ENCODE measurements at places on chromosomes 6 and 20.

DNA sequence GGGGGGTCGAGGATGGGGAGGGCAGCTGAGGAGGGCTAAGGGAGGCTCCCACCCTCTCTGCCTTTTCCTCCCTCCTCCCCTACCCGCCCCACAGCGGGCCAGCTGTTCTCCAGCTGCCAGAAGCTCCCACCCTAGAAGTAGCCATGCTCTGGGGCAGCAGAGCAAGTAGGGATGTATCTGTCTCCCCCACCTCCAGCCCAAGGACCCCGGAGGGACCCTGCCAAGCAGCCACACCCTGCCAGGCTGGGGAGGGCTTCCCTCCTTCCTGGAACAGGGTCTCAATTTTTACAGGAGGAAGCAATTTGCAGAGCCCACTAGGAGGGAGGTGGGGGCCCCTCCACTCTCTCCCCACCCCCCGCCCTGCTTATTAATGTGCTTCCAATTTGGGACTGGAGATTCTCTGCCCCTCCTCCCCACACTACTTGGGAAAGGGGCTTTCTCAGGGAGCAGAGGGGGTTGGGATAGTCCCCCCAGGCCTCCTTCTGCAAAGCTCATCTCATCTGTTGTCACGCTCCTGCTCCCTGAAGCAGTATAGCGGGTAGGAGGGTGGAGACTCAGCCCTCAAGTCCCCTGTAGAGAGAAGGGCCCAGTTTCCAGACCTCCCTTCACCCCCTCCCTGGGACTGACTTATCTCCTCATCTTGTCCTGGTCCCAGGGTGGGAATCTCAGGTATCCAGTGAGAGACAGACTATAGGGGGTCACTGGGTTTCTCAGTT is 4.5 kb downstream of the TEAD3 start:
- DNase-seq, result no peak

DNA sequence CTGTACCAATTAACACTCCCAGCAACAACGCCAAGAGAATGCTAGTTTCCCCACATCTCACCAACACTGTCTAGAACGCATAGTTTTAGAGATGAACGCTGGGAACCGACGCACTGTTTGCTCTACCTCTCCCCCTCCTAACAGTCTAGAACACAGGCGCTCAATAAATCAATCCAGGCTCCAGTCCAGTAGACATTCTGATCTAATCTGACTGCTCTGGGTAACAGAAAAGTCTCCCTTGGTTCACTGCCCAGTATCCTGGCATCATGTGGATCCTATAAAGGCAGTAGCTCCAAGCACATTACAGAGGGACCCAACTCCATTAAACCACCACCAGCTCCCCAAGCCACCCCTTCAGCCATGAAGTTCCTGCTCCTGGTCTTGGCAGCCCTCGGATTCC is at the start of gene DEFB132:
TSS of gene DEFB132 (plus strand) at position 306 of the 400 bp plus-strand sequence. CDS start at position 361, 55 bp downstream.
- DNase-seq, result no peak

DNA sequence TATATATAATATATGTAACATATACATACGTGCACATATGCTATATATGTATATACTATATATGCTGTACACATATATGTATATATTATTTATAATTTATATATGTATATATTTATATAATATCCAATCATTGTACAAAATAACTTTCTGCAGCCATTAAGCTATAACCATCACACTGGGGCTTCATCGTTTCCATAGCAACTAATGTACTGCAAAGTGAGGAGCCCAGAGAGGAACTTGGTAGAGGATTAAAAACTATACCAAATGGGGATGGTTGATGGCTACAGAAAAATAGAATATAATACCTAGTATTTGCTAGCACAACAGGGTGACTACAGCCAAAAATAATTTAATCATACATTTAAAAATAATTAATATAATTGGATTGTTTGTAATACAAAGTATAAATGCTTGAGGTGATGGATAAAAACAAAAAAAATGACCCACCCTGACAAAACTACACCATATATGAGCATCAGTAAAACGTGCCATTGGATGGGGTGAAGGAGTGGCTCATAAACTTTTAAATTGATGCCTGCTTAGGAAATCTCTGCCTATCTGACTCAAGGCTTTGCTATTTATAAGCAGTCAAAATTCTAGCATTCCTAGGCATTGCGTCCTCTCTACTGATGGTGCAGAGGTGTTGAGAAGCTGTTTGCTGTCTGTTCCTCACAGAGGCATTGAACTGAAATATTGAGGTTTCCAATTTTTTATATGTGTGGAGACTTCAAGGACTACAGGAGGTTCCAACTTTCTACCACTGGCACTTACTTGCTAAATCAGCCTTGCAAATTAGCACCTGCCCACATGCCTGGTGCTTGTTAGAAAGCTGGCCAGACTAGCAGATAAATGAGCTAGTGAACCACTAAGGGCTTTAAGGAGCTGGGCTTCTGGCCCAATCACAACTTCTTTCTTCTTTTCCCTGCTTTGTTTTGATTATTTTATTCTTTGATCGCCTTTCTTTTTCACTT is 190.1 kb downstream of the SCP2D1 start:
- no peak for DNase-seq

DNA sequence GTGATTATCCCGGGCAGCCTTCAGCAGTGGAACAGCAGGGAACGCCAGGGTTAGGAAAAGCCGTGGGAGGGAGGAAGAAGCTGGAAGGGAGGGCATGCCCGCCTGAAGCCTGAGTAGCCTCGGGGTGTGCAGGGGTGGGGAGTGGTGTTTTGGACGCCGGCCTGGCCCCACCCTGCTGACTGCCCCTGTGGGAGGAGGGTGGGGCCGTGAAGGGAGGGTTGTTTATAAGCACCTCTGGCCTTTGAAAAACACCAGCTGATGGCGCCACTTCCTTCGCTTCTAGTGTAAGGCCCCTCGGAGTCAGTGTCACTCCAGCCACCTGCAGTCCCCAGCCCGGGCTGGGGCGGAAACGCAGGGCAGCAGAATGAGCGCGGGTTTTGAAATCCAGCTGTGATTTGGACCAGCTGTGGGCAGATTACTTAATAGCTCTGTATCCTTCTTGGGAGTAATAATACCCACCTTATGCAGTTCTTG is 52.8 kb upstream of the BMP6 start:
- no peak for DNase-seq

DNA sequence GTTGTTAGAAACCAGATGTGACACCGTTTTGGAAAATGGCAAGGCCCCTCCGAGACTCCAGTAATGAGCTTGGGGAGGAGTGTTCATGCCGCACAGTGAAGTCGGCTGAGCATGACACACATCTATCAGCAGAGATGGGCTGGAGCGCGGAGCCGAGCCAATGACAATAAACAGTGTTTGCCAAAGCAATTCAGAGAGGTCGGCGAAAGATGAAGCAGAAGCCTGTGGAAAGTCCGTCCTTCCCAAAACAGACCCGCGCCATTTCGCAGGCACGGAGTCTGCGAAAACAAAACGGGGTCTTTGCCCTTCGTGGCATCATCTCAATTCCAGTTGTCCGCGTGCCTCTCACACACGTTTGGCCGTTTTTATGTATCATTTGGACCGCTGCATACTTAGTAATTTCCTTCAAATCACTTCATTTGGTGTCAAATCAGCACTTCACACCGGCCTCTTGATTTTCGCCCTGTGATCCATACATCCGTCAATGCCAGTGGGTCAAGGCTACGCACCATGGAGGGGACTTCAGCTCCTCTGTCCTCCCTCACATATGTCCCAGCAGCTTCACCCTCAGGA is 71.3 kb downstream of the SULF2 start:
- no peak for DNase-seq

DNA sequence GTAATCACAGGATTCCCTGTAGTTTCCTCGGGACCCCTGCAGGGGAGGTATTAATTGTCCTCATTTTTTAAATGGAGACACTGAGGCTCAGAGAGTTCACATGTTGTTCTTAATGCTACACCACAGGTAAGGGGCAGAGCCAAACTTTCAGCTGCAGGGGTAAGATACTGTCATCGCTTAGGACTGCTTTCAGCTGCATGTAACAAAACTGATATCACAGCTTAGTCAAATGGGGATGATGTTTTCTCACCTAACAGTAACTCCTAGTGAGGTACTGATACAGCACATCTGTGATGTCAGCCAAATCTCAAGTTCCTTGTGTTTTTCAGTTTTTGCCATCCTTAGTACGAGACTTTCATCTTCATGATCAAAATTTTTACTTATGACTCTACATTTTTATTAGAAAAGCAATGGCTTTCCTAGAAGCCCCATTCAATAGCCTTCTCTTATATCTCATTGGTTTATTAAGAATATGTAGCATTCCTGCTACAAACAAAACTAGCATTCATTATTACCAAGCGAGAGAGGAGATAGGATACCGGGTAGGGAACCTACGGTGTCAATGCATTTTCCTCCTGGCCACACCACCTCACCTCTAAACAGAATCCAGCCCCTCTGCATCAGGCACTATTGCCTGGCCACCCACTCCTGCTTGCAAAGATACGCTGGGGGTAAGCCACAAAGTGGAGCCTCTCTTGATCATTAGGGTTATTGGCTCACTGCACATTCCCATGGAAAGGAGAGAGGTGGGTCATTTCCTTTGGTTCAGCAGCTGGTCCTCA is 557.5 kb downstream of the CD83 start:
- DNase-seq, result no peak

DNA sequence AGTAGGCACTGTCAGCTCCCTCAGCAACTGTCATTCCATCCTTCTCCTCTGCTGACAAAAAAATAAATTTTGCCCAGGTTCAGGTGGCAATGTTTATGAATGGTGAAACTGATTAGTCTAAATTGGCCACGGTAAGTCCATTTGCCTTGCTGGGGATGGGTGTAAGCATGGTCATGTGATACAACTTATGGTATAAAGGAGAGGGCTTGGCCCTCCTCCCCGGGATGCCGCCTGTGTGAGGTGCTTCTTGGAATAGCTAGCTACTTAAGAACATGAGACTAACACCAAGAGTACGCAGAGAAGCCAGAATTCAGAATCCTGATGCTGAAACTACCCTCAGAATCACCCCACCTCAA is 94.4 kb upstream of the MAP7 start:
- DNase-seq, result no peak

DNA sequence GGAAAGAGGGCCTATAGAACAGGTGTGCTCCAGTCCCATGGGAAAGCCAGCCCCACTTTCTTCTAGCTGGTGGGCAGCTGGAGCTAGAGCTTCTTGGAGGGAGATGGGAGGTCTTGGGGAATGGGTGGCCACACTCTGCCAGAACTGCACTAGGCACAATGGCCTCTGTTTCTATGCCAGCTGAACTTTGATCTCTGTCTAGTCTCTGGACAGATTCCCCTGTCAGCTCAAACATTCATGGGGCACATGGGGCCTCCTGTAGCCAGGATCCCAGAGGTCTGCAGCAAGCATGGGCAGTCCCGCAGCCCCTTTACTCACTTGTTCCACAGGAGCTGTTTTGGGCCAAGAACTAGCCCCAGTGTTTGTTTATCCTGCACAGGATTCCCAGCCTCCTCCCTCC is 591.3 kb upstream of the HS3ST5 start:
- DNase-seq, result no peak

DNA sequence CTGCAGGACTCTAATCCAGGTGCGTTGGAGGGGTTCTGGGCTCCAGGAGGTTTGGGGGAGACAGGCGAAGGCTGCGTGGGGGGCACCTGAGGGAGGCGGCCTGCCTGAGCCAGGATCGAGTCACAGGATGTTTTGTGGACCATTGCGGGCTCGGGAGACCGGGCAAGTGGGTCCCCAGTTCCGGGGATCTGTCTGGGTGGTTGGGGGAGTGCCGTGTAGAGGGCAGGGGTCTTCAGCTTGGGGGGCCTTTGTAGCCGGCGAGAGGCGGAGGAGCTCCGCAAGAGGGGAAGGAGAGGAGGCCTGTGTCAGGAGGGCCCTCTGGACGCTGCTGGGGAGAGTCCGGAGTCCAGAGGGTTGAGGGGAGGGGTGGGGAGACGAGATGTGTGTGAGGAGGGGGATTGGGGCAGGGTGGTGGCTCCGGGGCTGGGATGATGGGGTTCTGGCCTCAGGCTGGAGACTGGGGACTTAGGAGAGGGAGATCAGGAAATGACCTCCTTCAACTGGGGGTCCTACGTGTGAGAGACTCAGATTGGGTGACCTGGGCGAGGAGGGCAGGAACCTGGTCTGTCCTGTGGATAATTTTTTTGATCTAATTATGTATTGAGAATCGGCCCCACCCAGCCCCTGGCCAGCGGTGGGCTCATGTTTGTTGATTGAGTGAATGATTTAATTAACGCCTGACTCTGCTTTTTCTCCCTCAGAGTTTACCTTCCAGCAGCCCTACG is 505 bp downstream of the SNAI1 start:
- DNase-seq, result no peak

DNA sequence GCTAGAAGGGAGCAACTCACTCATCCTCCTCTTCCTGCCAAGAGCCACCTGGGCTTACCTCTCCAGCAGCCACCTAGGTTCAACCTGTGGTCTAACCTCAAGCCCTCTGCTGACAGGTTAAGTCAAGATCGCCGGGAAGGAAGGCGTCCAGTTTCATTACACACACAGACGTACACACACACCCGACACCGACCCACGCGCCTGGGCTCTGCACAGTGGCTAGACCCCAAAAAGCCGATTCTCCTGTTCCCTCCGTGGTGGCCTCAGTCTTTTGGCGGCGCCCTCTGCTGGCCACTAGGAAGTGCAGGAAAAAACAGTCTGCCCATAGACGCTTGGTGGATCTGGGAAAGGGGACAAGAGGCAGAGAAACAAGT is 52.8 kb downstream of the MRPL14 start:
- no peak for DNase-seq

DNA sequence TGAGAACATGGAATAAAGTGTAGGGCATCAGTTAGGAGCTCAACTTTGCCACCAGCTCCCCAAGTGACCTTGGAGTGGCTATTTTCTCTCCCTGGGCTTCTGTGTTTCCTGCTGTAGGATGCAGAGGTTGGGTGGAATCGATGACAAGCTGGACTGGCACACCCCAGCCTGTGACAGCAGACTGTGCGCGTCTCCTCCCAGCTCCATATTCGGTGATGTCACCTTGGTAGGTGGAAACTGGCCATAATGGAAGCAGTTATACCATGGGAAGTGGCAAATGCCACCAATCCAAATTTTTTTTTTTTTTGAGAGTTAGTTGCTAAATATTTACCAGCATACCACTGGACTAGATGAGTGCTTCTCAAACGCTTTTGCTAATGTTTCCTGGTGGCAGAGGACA is 85.2 kb downstream of the BANF2 start:
- no peak for DNase-seq

GRCh38 chr6:154814063-154814462 is 80.8 kb downstream of the SCAF8 start:
- no peak for DNase-seq

DNA sequence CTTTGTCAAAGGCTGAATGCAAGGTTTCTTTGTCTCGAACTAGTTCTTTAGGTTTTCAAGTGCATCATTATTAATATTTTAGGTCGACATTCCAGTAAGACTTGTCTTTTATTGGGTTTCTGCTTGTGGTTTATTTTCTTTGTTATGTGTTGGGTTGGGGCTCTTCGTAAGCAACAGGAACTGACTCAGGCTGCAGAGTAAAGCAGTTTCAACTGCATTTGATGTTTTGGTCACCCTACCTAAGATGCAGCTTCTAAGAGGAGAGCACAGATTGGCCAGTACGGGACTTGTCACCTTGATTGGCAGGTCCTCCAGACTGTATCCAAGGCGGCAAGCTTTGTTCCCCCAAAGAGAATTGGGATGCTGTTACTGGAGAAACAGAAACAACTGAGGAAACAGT is 149.5 kb upstream of the SULF2 start:
- no peak for DNase-seq

All from cortex of kidney (tissue), 1 donor.